ENCODE measurements at places on chromosomes 2 and 18.

DNA sequence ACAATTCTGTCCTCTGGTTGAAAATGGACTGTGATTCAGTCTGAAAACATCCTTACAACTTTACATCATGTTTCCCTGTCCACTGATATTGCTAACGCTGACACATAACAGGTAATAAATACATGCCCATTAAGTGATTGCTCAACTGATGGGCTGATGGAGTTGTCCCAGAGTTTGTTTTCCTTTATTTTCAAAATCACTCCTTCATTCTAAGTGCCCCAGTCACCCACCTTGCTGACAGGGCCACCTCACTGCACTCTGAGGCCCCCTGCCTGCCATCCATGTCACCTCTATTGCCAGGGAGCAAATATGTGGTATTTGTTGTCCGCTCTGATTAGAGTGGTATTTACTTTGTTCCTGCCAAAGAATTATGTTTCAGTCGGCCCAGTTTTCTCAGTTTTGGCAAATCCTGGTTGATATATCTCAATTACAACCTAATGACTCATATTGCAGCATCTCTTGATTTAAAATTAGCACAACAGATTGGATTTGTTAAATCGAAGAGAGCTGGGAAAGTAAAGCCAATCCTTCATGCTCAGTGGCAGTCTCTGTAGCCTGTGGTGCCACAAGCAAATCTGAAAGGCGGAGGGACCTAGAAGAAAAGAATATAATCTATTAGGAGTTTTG, 105.1 kb downstream of the RDH14 start:
- DNase-seq, result no peak

DNA sequence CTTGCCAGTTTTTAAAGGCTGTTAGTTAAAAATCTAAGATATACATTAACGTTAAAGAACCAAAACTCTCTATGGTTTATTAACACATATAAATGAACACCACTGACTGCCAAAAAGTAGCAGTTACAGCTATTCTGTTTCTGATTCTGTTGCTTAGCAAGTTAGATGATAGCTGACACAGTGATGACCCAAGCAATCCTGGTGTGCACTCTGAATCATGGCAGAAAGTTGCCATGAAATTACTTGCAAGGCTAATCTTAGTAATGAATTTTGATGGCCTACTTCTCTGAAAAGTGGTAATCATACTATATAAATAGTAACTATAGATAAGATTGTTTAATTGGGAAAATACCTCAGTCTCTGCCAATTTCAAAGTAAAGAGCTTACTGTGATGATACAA, 57.7 kb downstream of the ROCK2 start:
- no peak for DNase-seq

DNA sequence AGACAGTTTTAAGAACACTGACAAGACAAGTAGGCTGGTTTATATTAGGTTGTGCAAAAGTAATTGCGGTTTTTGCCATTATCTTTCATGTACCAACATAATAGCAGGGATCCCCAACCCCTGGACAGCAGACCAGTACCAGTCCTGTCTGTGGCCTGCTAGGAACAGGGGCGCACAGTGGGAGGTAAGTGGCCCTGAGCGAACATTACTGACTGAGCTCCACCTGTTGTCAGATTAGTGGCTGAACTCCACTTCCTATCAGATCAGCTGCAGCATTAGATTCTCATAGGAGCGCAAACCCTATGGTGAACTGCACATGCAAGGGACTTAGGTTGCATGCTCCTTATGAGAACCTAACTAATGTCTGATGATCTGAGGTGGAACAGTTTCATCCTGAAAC, 921.9 kb downstream of the CCDC85A start:
- no peak for DNase-seq

DNA sequence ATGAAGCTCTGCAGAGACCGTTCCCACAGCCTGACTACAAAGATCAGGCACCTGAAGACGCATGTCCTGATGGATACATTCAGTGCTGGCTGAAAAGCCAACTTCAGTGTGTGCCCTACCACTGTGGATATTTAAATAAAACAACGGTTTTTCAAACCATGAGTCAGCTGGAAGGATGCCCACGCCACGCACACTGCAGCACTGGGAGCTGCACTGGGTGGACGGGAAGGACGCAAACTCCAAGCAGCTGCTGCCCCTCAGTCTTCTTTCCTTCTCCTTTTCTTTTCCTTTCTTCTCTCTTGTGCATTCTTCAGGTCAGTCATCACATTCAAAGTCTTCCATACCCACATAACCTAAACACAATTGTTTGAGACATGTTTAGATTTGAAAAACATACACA, 7.9 kb downstream of the TMEM18 start:
- no peak for DNase-seq

- DNase-seq, result no peak
These were observed 42.1 kb upstream of the PPP1R1C start for GRCh38 chr2:181943411-181944124.

DNA sequence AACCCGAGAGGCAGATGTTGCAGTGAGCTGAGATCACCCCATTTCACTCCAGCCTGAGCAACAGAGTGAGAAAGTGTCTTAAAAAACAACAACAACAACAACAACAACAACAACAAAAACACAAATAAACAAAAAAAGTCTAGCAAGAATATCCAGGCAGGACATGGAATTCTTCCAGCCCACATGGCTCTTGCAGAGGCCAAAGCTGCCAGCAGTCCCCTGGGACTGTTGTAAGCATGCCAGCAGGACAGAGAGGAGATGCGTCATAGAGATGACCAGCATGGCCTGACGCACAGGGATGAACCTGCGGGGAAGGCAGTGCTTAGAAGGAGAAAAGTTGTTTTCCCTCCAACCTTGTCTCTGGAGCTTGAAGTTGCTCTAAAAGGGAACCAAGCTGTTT, 182.3 kb upstream of the PGAP1 start:
- no peak for DNase-seq

- DNase-seq, result no peak
These were observed 40.5 kb downstream of the ZNF407 start for GRCh38 chr18:74638210-74638609.

DNA sequence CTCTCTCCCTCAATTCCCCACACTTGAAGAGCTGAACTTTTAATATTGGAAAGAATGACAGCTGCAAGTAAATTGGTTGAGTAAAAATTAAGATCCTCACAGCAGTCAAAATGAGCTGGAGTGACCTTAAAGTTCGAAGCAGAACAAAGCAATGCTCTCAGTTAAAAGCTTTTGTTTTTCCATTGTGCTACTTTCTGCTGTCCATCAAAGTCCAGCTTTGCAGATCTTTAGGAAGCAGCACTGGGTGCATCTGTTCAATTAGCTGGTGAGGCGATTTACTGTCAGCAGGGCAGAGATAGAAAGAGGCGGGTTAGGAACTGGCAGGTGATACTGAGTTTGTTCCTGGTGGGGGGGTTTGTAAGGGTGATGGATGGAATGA, 834.8 kb downstream of the CPS1 start:
- no peak for DNase-seq

GRCh38 chr18:52496426-52496825, 156.4 kb downstream of the DCC start:
- no peak for DNase-seq

DNA sequence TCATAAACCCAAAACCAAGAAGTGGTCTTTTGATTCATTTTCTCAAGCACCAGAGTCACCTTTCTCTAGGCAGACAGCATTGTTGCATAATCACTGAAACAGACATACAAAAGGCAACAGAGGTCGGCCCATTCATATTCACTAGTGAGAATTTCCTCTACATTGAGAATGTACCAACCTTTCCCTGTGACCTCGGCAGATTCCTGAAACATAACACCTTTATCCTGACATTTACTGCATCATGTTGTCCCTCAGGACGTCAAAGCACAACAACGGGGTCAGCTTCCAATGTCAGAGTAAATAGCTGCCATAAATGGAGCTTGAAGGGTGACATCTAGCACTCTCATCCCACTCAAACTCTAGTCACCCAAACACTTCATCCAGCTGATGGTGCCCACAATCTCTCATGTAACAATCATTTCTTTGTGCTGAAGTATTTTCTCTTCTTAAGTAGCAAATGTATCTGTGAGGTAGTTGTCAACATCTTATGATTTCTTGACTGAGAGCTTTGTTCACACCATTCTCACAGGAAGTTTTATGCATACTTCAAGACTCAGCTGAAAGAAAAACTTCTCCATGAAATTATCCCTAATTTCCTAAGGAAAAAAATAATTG, 802.6 kb upstream of the CHAC2 start:
- no peak for DNase-seq

GRCh38 chr2:20382965-20383810, 32.5 kb upstream of the PUM2 start:
- no peak for DNase-seq

DNA sequence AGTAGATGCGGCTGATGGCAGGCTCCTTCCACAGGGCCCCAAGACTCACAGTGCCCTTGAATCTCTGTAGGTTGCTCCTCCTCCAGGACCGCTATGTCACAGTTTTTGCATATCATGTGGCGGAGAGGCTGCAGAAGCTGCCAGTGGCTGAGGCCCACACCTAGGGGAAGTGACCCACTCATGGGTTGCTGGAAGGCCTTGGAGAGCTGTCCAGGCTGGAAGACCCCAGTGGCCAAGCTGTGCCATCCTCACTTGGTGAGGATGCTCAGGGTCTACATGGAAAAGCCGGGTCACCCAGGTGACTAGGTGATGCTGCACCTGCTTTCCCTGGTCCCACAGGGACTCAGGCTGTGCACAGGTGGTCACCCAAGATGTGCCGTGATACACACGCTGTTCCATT, 90.6 kb downstream of the SEPTIN10 start:
- no peak for DNase-seq

DNA sequence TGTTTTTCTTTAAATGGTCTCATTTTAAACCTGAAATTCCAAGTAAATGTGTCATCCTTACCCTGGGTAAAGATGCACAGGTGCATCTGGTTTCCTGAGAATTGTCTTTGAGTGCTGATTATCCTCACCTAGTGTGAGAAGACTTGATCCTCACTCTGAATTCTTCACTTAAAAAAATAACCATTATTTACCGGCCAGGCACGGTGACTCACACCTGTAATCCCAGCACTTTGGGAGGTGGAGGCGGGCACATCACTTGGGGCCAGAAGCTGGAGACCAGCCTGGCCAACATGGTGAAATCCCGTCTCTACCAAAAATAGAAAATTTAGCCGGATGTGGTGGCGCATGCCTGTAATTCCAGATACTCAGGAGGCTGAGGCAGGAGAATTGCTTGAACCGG, 9.9 kb upstream of the WNT6 start:
- no peak for DNase-seq

DNA sequence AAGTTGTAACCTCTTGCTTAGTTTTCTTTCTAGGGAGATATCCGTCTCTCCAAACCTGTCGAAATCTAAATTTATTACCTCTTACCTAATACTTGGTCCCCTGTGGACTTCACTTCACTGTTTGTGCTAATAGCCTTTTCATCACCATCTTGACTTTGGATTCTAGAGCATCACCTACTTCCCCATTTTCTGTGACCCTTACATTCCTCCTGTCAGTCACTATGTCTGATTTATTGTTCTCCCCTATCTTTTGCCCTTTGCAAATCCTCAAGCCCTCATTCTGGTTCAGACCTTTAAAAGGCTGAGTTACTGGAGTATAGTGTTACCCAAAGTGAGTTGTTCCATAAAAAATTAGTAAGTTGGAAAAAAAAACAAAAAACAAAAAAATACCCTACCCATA, 7.5 kb downstream of the MYO1B start:
- no peak for DNase-seq

GRCh38 chr2:221448844-221449390, 123.2 kb downstream of the EPHA4 start:
- DNase-seq, result no peak

DNA sequence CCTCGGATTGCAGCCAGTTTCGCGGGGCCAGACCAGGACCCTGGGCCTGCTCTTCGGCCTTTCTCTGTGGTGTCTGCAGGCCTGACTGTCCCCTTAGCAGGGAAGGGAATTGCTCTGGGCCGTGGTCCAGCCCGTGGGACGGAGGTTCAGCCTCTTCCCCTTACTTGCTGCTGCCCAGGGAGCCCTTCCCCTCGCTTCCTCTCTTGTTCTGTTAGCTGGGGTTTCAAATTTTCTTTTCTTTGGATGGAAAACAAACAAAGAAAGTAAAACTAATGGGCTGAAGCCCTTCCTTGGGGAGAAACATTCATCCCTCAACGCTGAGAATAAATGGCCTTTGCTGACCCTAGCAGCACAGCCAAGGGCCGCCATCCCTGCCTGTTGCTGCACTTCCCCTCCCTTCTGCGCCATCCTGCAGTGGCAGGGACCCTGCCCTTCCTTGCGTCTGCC, 52.4 kb downstream of the ASAP2 start:
- no peak for DNase-seq

GRCh38 chr2:235811446-235812184, 317.8 kb downstream of the AGAP1 start:
- no peak for DNase-seq

DNA sequence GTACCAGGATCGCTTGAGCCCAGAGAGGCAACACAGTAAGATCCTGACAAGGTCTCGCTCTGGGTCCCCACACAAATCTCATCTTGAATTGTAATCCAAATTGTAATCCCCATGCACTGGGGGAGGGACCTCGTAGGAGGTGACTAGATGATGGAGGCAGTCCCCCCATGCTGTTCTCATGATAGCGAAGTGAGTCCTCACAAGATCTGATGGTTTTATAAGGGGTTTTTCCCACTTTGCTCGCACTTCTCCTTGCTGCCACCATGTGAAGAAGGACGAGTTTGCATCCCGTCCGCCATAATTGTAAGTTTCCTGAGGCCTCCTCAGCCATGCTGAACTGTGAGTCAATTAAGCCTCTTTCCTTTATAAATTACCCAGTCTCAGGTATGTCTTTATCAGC, 46.0 kb upstream of the SERTAD2 start:
- no peak for DNase-seq

GRCh38 chr2:18924386-18924785, 335.0 kb upstream of the NT5C1B start:
- DNase-seq, result no peak

GRCh38 chr2:199727306-199727705, 123.7 kb downstream of the FTCDNL1 start:
- no peak for DNase-seq

- no peak for DNase-seq
These were observed 594.0 kb upstream of the ACVR2A start for GRCh38 chr2:147250652-147251356.

DNA sequence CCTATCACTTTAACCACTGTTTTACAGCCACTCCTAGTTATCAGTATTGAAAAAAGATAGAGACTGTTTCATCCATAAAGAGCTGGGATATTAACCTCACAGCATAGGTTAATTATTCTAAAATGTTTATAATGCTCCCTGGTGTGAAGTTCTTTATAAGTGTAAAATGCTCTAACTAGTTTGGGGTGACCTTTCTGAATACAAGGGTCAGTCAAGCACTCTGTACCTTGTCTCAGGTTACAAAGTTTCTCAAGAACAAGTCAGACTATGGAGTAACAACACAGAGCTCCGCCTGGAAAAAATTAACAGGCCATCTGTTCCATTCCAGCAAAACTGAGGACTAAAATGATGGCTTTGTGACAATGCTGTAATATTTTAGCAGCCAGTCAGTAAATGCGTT, 107.4 kb downstream of the NOL4 start:
- DNase-seq, result no peak

DNA sequence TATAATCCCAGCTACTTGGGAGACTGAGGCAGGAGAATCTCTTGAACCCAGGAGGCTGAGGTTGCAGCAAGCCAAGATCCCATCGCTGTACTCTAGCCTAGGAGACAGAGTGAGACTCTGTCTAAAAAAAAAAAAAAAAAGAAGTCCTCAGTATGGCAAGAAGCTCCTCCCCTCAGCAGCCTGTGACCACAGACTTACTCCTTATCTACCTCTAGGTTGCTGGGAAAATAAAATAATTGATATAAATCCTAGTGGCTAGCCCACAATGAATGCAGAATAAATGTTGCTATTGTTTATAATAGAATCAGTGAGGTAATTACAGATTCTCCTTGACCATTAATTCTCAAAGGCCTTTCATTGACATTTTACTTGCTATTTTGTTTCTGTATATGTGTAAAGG, 70.6 kb downstream of the IRS1 start:
- no peak for DNase-seq
